Hematopoietic multipotent progenitor cell treated with erythropoietin and hydrocortisone succinate and interleukin-3 and kit ligand, for 4 days (in vitro differentiated cells): ENCODE measurements at places on chromosomes 12 and 14.

DNA sequence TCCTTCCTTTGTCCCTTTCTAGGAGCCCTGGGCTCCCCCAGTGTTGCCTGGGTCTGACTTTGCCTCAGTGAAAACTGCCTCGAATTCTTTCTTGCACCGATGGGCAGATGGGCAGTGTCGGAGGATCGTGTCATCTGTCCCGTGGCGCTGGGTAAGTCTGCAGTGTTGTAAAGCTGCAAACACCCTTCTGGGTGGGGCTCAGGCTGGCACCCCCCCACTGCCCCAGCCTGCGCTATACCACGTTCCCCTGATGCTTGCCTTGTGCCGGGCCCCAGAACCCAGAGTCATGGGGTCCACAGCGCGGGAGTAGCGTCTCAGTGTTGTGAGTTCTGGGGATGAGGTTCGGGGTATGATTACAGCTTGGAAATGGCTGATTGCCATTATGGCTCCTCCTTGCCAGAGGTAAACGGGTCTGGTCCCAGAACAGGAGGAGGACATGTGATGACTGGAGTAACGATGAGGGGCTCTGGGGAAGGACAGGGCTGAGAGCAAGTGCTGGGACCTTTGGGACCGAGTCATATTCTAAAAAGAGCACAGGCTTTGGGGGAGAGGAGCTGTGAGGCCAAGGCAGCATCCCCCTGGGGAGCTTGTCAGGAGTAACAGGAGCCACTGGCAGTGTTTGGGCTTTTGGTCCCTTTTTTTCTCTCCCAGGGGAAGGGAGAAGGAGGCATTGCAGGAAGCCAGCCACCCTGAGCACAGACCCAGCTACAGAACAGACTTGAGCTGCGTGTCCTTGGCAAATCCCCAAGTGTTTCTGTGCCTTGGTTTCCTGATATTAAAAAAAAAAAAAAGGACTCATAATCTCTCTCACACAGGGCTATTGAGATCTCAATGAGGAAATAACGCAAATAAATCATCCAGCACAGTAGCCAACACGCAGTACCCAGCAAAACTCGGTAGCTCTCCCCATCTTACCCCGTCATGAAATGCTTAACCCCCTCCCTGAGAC, 4.3 kb downstream of the RTL1 start:
- peak; percentile 71 for DNase-seq

GRCh38 chr12:42237853-42238239, 202 bp downstream of the YAF2 start:
- DNase-seq, result no peak

DNA sequence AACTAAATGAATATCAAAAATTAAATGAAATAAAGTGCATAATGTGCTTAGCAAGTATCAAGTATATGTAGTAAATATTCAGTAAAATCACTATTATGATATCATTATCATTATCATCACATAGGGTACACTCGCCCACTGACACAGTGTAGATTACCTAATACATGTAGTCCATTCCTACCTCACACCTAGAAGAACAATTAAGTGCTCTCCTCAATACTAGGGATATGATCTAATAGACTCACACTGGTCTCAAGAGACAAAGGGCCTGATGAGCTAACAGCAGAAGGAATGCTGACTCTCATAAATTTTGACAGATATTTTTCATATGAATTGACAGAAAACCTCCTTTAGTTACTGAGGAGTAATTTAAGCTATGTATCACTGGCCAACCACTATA, 29.1 kb downstream of the FSCB start:
- no peak for DNase-seq

DNA sequence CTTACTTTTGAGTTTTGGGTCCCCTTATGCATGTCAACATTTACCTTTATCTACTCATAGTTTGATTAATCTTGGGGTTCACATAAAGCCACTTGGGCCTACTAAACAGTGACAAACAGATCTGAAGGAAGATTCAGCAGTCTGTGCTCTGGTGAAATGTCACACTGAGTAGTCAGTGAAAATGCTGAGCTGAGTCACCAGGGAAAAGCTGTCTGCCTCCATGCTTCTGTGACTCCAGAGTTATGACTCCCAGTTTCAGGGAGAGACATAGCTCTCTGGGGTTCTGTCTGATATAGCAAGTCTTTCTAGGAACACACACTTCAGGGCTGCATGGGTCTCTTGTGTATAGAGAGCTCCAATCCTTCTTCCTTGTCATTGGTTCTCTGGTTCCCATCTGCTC, 406.3 kb upstream of the FAR2 start:
- DNase-seq, result no peak

DNA sequence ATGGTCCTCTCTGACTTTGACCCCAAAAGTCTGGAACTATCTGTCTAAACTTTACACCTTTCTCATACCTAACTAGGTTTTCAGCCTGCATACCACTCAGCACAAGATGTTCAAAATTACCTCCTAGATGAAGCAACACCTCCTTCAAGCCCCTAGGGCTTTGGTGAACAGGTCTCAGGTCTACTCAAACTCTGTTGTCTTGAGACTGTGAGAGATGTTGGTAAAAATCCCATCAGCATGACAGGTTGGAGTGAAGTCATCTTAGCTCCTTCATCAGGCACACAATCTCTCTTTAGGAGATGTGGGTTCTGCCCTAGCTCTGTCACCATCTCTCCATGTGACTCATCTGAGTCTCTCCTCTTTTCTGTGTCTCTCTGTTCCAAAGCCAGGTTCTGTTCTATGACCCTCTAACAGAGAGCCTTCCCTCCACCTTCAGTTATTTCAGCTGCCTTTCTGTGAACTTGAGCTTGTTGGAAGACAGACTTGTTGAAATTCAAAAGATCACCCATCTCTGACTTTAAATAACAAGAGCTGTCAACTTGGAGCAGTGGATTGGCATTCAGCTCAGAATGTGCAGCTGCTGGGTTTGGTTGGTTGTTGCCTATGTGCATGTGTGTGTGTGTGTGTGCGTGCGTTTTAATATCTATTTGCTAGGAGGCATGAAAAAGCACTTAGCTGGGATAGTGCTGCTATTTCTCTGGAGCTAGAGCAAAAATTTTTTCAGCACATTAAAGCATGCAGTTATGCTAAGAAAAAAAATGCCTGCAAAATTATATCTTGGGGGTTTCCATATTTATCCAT, 130.7 kb downstream of the CRACR2A start:
- no peak for DNase-seq

- DNase-seq, result peak; percentile 82
These were observed 7.7 kb downstream of the BRF1 start for GRCh38 chr14:105292826-105293711.

GRCh38 chr14:99752486-99753121, 40.6 kb upstream of the EML1 start:
- peak; percentile 49 for DNase-seq

DNA sequence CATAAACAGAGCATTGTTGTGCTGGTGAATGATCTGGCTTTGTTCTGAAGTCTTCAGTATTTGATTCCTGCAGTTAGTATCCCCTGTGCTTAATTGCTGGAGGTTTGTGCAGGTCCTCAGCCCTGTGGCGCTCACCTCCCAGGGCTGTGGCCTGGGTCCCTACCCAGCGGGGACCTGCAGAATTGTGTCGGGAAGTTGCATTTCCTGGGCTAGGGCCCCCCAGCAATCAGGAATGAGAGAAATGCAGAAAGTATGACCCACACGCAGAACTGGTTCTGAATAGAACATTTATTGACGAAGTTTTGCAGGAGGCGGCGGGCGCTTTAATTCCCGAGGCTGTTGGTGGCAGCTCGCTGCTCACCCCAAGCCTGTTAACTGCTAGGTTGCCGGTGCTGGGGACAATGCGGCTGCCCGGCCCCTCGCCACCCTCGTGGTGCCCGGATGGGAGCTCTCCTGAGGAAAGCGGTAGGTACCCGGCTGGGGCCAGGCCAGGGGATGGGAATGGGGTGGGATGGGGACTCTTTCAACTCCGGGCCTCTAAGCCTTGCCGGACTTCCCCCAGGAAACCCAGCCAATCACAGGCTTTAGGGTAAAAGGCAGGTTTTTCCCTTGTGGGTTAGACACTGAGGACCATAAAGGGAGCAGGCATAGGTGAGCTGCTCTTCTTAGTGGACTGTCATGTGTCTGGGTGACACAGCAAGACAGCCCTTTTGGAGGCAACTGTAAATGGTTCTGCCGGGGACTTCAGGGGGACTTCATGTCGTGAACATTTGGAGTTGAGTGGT, 11.6 kb downstream of the PLEKHG3 start:
- no peak for DNase-seq

DNA sequence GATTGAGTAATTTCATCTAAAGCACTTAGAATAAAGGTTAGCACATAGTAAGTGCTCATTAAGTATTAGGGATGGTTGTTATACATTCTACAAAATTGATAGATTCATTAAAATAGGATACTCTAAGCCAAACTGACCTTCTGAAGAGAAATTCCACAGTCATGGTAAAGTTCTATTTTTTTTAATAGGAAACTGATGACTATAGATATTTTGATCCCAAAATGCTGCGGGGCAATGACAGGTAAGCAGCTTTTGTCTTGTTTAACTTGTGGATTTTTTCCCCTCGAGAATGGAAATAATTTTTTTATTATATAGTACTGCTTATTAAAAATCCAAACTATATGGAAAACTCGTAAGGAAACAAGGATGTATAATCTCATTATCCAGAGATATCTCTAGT, 97.0 kb downstream of the SCFD1 start:
- no peak for DNase-seq

- peak; percentile 10 for DNase-seq
These were observed 329.8 kb downstream of the MED13L start for GRCh38 chr12:115947696-115948062.

GRCh38 chr14:21203470-21204166, 47.8 kb upstream of the OR5AU1 start:
- no peak for DNase-seq

DNA sequence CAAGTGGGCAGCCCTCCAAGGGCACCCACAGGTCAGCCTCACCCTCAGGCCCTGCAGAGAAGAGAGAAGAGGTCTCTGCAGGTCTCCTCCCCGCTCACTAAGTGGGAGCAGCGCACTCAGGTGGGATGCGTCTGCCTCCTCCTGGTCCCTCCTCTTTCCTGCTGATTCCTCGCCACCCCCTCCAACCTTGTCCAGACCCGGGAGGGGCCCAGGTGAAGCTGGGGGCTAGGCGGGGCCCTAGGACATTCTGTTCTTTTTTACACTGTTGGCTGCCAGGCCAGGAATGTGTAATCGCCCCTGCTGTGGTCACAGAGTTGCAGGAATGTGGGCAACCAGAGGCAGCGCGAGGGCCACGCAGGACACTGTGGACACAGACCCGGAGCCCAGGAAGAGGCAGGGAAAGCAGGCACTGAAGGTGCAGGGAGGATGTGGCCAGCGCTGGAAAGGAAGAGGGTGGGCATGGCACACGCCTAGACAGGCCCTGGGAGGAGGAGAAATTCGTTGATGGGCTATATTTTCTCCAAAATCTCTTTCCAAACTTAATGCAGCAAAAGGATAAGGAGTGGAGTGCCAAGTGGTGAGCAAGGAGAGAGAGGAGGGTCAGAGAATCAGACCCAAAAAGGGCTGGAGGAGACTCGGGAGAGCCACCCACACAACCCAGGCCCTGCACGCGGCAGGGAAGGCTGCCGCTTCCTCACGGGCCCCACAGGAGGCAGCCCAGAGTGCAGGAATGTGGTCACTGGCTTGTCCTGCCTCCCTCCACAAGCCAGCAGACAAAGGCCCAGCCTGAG, 911 bp upstream of the SCNN1A start:
- peak; percentile 55 for DNase-seq

GRCh38 chr12:32765906-32766305, 10.2 kb upstream of the YARS2 start:
- peak; percentile 26 for DNase-seq

DNA sequence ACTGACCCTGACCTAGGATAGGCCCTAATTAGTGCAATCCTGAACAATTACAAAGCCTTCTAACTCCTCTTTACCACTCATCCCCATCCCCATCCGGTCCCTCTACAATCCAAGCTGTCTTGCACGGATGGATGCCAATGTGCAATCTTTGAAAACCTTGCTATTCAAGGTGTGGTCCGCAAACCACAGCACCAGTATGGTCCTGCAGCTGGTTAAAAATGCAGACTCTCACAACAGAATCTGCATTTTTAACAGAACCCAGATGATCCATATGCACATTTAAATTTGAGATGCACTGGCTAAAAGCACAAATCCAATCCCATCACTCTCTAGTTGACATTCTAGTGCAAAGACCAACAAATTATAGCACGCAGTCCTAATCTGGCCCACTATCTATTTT, 230.6 kb upstream of the KRR1 start:
- DNase-seq, result no peak

GRCh38 chr12:124756760-124757159, 106.9 kb downstream of the SCARB1 start:
- no peak for DNase-seq

GRCh38 chr14:77113644-77114043, 15.6 kb downstream of the CIPC start:
- no peak for DNase-seq

GRCh38 chr12:49832836-49833421, 4.7 kb upstream of the NCKAP5L start:
- DNase-seq, result no peak

GRCh38 chr12:1126091-1126490, 135.1 kb downstream of the ERC1 start:
- no peak for DNase-seq

DNA sequence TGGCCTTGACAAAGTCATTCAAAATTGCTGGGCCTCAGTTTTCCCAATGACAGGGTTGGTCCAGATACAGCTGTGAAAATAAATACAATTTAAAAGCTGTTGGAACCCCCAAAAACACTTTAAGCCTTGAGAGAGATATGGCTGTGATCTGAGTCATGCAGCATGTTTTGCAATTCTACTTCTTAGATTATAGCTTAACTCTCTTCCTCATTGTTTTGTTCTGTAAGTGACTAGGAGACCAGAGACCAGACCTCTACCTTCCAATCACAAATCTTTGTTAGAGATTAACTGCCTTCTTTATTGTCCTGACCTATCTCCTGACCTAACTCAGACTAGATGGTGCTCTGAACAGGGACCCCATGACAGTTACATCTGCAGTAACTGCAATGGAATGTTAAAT, 198.1 kb downstream of the STXBP6 start:
- peak; percentile 56 for DNase-seq

DNA sequence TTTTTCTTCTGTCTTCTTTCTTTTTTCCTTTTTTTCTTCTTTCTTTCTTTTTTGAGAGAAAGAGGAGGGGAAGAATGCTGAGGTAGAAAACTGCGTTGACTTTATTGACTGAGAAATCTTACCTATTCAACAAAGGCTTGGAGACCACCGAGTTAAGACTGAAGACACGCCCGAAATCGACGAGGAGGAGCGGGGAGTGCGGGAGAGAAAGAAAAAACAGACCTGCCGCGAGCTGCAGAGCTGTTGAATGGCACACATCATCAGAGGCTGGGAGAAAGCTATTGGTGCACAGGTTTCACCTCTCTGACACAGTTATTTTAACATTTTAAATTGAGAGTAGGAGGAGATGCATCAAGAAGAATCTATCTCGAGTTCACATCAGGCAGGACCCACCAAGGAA, 5.1 kb downstream of the ASCL1 start:
- no peak for DNase-seq

DNA sequence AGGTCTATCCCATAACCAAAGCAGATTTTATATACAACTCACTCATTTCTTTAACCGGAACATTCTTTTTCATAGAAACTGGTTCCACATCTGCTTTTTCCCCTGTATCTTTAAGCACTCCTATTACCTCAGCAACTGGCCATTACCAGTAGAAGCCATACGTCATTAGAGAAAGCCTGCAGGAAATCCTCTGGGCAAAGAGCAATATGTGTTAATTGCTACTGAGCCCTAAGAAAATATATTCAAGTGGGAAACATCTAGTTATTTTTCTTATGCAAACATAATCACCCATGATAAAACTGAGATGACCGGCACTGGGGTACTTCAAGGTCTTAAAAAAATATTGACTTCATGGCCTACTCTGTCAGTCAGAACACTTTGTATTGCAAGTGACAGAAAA, 28.2 kb upstream of the CPSF6 start:
- DNase-seq, result no peak
